Effector memory CD4-positive, alpha-beta T cell (primary cell): ENCODE measurements at places on chromosomes 13 and 19.

DNA sequence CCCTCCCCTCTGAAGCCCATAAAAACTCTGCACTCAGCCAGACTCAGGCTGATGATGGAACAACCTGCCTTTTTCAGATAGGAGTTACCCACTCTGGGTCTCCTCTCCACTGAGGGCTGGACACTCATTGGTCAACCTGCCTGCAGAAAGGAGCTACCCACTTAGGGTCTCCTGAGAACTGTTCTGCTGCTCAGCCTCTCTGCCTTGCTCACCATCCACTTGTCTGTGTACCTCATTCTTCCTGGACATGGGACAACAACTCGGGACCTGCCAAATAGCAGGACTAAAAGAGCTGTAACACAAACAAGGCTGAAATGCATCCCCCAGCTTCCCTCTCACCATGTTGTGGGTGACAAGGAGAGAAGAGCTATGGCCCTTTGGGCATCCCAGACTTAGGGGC is 18.4 kb upstream of the RCBTB2 start:
- no peak for DNase-seq

DNA sequence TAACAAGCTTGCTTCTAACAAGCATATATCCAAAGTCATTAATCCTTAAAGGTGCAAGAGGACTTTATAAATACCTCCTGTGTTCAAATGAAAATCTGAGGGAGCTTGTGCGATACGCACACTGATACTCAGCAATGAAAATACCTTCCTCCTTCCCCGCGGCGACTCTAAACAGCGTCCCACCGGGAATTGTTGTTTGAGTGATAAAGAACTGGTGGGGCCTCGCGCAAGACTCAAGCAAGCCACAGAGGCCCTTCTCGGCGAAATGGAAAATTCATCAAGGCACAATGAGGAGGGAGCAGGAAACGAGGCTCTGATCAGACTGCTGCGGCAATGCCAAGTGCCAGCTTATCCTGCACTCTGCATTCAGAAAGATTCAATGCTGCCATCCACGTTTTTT is 126.7 kb downstream of the ABCC4 start:
- DNase-seq, result no peak

DNA sequence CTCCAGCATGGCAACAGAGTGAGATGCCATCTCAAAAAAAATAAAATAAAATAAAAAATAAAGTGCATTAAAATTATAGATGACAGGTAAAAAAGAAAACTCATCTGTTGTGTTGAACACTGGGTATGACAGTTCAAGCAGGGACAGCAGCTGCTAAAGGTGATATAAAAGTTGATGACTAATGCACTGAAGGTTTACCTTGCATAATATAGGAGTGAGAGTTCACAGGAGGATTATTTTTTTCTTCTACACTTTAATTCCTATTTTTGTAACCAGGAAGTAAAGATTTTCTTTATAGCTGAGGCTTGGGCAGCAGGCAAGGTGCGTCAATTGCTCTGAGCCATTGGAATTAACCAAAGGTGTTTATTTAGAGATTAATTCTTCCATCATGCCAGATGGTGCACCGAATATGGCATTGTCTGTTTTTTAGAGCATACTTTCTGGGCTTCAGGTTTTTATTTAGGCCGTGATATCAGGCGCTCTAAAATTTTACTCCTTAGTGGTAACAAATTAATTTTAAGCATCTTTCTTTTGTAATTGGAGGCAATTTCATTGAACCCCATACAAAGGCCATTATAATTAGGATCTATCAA is 337.0 kb upstream of the SLC10A2 start:
- DNase-seq, result no peak

DNA sequence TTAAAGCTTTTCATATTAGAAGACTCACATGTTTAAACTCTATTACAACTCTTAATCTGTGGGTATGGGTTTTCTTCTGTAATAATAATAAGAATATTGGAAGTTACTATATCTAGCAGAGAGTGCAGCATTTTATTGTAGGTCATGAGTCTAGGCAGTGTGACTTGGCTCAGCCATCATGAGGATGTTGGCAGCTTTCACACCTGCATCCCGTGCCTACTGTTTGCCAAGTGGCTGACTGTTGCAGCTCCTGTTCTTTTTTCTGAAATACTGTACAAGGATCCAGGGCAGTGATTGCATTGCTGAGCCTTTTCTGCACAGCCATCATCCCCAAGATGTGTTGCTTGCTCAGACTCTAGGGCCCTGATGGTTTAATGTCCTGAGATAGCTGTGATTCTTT is 47.4 kb downstream of the MTUS2 start:
- DNase-seq, result no peak

DNA sequence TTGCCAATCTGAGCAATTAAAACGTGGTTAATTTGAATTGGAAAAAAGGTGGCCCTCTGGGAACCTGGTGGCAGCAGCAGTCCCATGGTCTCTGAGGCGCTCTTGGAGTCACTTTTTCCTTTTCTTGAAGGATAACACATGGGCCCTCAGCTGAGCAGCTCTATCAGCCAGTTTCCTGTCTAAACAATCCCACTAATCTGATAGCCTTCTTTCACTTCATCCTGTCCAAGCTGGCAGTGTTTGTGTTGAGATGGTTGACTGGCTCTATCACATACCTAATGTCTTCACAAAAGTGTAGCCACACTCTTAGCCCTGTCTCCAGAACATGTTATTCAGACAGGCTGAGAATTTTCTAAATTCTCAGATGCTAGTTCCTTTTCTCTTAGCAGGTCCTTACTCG is 10.7 kb downstream of the MZT1 start:
- DNase-seq, result no peak

DNA sequence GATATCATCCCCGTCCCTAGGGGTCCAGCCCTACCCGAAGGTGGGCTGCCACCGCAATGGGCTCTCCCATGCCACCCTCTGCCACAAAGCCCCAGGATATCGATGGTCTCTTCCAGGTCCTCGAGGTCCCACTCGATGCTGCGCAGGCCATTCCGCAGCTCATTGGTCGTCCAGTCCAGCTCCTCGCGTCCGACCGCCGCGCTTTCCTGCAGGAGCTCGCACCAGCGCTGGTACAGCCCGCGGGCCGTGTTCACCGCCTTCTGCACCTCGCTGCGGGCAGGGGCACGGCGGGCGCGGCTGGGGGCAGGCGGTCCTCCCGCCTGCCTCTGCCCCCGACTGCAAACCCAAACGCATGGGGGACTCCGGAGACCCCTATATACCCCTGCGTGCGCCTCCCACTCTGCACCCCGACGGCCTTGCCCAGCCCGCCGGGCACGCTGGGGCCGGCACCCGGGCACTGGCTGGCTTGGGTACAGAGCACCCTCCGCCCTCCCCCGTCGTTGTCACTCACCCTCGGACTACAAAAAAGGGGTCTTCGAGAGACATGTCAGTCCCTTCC is 468 bp downstream of the STX10 start:
- no peak for DNase-seq
